ENCODE measurements at places on chromosomes 5 and 9.

DNA sequence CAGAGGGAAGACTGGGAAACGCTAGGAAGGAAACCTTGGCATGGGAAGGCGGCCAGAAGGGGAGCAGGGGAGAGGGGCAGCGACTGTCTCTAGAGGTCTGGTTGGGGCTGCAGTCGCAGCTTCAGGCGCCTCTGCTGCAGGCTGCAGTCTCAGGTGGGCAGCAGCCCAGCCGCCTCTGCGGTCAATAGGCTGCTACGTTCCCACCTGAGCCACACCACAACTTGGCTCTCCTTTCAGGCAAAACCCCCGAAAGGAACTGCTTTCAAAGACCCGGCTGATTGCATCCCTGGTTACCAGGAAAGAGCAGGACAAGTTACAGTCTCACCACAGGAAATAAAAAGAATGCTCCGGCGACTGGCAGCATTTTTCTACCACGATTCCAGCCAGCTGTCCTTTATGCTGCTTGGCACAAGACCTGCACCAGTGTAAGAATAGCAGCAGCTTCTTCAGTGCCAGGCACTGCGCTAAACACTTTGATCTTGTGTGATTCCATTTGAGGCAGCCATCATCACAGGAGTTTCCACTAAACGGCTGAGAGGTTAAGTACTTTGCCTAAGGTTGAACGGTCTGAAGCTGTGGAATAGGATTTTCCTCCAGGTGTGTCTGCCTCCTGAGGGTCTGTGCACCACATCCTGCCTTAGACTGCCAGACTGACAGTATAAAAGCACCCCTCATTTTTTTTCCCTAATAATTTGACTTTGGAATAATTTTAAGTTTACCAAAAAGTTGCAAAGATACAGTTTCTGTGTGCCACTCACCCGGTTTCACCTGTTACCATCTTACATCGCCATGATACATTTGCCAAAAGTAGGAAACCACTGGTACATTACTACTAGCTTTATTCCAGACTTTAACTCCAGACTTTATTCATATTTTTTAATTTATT, 7.5 kb downstream of the RPS14 start:
- no peak for DNase-seq

- no peak for DNase-seq
Measured at GRCh38 chr5:23385036-23385435, 122.4 kb upstream of the PRDM9 start.

DNA sequence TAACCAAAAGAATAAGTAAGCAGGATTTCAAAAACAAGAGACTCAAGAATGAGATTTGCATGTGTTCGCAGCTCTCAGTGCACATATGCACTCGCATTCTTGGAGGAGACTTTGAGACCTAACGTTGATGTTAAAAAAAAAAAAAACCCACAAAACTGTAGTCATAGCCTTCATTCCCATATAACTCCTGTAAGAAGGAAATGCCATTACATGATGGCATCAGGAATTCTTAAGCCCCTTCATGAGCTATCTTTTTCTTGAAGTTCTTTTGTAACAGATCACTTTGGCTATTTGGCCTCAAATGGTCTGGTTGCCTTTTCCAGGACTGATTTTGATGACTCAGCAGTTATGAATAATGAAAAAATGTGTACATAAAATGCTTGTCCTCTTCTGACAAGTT, 113.8 kb downstream of the ALDH1A1 start:
- DNase-seq = no peak

GRCh38 chr5:115377468-115378217, 81.2 kb upstream of the CCDC112 start:
- DNase-seq = no peak

DNA sequence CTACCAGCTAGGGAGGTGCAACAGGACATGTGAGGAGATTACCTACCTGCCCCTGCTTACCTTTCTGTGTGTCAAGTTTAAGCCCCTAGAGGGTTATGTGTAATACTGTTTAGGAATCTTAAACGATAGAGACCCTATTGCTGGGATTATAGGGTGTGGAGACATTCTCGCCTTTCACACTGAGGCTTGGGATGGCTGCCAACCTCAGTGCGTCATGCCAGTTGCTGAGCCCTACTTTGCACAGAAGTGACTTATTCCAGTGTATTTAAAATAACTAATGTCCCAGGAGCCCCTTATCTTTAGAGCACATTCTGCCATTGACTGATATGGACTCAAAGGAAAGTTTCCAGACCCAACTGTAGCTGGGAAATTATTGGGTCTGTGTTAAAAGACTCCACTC, 76.6 kb upstream of the XPA start:
- DNase-seq = no peak
